Ovary (tissue), 10 donors: ENCODE measurements at places on chromosomes 6 and 20. TPM values are rescaled to one million over a fixed set of nuclear protein-coding genes. Genes with fewer than 3 reads are reported as not detected.

DNA sequence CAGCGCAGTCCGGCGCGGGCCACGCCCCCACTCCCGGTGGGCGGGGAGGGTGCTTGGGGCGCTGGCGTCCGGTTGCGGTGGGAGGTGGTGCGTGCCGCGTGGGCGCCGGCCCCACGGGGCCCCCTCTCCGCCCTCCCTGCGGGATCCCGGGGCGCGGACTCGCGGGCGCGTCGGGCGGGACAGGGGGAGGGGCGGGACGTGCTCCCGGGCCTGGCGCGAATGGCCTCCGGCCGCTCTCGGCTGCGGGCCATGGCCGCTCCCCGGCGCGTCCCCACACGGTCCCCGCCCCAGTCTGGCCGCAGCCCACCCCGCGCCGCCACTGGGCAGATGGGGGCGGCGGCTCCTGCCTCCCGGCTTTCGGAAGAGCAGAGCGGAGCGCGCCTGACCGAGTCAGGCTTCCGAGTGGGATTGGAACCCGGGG, 771 bp upstream of the PPP1R3G start:
- DNase-seq, result peak; percentile 69

CLVS2 gene
- not detected for total RNA-seq

DNA sequence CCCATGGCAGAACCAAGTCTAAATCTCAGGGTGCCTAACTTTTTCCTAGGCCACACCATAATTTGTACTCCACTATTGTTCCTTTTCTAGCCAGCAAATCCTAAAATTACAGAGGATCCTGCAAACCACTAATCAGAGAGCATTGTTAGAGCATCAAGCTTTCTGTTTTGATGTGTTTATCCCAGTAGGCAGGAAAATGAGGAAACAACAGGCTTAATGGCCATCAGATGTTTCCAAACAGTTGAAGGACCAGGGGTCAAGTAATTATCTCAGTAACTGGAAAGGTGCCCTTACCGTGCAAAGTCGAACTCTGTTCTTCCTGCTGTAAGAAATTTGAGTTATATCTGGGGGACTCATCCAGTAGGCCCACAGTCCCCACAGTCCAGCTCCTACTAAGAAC, 58.7 kb downstream of the RALY start:
- DNase-seq, result no peak

GRCh38 chr20:16007164-16007563, 566.1 kb downstream of the KIF16B start:
- no peak for DNase-seq

GRCh38 chr20:17635332-17636244, 46.5 kb downstream of the RRBP1 start:
- peak; percentile 84 for DNase-seq

- DNase-seq, result no peak
These were observed 43.5 kb upstream of the FRMD1 start for GRCh38 chr6:168122521-168122920.

DNA sequence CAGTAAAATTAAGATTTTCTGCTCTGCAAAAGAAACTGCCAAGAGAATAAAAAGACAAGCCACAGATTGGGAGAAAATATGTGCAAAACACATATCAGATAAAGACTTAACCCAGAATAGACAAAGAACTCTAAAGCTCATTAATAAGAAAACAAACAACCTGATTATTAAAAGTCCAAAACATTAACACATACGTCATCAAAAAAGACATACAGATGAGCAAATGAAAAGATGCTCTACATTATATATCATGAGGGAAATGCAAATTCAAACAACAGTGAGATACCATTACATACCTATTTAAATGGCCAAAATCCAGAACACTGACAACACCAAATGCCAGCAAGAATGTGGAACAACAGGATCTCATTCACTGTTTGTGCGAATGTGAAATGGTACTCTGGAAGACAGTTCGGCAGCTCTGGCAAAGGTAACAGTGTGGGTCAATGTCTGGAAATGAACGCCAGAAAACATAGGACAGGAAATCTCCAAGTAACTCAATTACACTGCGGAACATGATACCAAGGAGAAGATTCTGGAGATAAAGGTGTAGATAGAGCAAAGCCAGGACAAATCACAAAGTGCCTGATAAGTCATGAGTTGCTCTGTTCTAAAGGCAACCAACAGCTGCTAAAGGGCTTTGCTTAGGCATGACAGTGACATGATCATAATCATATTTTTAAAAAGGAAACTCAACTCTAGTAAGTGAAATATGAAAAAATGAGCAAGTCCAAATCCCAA, 96.8 kb downstream of the PDE10A start:
- no peak for DNase-seq

- DNase-seq, result no peak
These were observed 511.8 kb downstream of the LMBRD1 start for GRCh38 chr6:69285054-69285453.

MARCKS gene
- total RNA-seq, result 61.4 TPM

DNA sequence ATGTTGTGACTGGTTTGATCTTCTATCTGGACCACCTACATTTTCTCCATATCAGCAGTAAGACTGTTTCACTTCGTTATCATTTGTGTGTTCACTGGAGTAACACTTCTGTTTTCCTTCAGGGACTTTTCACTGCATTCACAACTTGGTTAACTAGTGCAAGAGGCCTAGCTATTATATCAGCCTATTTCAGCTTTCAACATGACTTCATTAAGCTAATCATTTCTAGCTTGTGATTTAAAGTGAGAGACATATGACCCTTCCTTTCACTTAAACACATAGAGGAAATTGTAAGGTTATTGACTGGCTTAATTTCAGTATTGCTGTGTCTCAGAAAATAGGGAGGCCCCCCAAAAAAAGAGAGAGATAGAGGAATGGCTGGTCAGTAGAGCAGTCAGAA, 622.8 kb upstream of the NRSN1 start:
- no peak for DNase-seq

- no peak for DNase-seq
These were observed 98.9 kb downstream of the TCP11 start for GRCh38 chr6:35042031-35042815.

DNA sequence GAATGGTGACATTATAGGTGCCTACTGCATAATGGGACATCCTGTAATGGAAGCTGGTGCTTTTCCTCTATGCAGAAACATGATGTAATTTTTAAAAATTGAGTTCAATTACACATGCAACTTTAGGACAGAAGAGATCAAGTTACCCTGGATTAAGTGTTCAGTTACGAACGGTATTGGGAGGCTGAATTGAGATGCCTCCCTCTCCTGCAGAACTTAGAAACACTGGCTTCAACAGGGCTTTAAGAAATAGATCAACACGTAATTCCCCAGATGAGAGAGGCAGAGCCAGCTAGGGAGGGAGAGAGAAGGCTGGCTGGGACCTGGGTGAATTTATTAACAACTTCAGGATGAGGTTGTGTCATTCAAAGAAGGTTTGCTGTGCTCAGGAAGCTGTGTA, 232.8 kb downstream of the CDH26 start:
- DNase-seq, result no peak

- no peak for DNase-seq
These were observed 8.8 kb upstream of the SNAI1 start for GRCh38 chr20:49973981-49974380.

- no peak for DNase-seq
These were observed 403.6 kb downstream of the PLCB1 start for GRCh38 chr20:8535403-8536261.

DNA sequence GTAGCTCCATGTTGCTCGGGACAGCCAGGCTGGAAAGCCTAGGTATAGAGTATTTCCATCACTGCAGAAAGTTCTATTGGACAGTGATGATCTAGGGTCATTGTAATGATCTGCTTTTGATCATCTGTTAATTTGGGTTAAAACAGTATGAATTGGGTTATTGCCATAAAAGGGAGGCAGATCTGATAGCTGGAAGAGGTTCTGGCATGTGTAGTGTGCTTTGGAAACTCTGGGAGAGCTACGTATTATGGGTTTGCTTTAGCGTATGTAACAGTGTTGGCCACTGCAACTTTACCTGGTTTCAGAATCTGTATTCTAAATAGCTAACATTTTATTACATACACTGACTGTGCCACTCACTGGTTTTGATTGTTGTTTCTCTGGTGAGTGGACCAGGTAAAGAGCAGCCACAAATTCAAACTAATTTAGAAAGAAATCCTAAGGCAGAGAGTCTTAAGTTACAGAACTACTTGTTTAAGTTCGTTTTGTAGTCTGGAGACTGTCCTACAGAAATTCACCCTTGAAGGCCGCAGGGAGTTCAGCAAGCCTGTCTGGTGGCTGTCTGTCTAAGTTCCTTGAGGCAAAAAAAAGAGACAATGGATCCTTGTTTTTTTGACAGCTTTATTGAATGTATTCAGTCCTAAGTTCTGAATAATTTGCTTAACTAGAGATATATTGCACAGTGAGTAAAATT, 300.3 kb downstream of the PRL start:
- DNase-seq, result no peak

DNA sequence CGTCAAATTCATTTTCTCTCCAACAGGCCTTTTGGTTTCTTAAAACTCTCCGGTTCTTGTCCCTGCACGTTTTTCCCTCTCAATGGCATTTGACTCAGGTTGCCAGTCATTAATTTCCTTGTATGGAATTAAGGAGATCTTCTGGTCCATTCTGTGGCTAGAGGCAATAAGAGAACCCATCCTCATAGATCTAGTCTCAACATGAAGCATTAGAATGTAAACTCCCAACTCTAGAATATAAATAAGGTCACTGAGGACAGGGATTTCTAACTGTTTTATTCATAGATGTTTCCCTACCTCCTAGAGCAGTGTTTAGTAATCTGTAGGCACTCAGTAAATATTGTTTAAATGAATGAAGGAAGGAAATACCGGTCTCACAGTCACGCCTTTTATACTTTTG, 185.2 kb upstream of the FLRT3 start:
- DNase-seq, result no peak

- no peak for DNase-seq
These were observed 40.9 kb downstream of the CDKAL1 start for GRCh38 chr6:20575125-20575524.

GRCh38 chr6:43052842-43053544, 658 bp downstream of the CUL7 start:
- DNase-seq, result peak; percentile 38

- DNase-seq, result no peak
These were observed 279.7 kb downstream of the ZFAND3 start for GRCh38 chr6:38099221-38099620.

DNA sequence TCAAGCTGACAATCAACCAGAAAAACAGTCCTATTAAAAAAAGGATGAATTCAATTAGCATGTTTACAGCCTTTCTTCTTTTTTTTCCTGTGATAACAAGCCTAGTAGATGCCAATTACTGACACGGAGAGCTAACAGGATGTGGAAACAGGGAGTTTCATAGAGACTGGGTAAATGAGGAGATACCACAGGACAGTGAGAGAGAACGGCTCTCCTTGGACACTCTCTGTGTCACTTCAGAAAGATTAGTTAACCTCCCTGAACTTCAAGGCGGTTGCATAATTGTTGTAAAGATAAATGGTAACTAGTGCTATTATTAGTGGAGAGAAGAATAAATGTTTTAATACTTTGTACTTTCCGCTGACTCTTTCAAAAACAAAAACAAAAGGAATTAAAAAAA, 14.8 kb downstream of the SLC17A5 start:
- DNase-seq, result no peak

PLAGL1 gene
- total RNA-seq, result 19.0 TPM

DNA sequence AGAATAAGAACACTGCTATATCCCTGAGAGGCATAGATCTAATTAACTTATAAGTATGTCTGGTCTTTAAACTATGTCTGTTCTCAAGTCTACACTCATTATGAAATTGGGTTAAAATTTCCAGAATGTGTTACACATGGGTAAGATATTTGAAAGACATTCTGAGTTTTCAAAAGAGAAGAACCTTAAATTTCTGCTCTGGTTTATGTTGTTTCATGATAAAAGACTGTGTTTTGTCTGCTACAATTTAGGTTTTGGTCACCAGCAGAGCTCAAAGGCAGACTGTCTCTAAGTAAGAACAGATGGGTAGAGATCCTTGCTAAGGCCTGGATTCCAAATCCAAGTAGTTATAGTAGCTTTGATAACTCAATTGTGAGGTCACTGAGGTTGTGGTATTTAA, 6.0 kb downstream of the STMND1 start:
- DNase-seq, result no peak

- DNase-seq, result no peak
These were observed 9.2 kb downstream of the SCP2D1 start for GRCh38 chr20:18822832-18823231.

DNA sequence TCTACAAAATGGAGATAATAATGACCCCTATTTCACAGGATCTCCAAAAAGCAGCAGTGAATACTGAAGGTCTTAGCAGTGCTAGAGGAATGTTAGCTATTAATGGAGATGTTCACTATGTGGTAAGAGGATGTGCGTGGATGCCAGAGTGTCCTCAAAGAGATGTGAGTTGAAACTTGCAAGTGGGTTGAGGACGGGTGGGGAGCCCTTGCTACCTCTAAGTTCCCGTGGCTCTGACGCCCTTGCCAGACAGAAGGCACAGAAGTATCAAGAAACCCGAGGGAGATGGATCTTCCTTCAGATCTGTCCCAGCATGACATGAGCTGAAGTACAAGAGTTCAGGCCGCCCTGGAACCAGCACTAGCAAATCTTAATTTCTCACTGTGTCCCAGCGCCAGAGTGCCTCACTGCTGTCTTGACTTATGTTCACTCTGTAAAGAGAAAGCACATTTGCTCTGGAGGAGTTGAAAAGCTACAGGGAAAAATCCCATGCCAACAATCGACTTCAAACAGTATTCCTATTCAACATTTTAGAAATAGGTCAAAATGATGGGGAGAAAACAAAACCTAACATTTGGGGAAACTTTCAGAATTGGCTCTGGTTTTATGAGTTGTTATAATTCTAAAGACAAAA, 59.5 kb downstream of the FYN start:
- DNase-seq, result no peak

HLA-DQB1 gene
- 15.9 TPM for total RNA-seq

DNA sequence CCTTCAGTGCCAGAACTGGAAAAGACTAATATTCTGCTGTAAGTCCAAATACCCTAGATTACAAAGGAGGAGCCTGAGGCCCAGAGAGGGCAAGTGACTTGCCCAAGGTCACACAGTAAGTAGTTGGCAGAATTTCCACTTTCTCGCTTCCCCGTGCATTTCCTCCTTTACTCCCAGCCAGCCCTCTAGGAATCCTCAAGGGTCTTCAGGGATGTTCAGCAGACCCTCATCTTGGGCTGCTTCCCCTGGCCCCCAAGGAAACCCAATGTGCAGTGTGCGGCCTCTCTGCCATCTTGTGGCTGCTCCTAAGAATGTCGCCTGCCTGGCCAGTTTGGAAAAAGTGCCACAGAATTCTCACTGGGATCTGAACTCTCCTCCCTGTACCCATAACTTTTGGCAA, 217.7 kb upstream of the LRFN2 start:
- DNase-seq, result no peak

GRCh38 chr6:148044261-148044751, 298.3 kb upstream of the SASH1 start:
- DNase-seq, result no peak
